Caco-2 (cell line): ENCODE measurements at places on chromosomes 2 and 18.

GRCh38 chr2:150167711-150168110, 319.8 kb downstream of the RND3 start:
- no peak for DNase-seq

GRCh38 chr2:238507836-238508235, 81.1 kb downstream of the ASB1 start:
- peak; percentile 3 for DNase-seq

DNA sequence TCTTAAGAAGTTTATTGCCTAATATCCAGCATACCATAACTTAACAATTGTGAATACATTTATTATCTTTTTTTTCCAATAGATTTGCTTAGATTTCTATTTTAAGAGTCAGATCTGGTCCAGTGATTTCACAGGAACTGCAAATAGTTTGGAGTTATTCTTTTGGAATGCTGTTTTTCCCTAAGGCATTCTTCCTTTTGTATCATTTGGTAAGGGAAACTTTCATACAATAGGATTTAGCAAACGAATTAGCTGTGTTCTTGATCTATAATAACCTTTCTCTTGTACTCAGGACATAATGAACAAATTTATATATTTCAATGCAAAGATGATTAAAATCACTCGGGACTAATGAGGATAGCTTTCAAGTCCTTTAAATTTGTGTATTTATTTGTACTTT, 201.6 kb downstream of the ERBB4 start:
- DNase-seq: no peak

DNA sequence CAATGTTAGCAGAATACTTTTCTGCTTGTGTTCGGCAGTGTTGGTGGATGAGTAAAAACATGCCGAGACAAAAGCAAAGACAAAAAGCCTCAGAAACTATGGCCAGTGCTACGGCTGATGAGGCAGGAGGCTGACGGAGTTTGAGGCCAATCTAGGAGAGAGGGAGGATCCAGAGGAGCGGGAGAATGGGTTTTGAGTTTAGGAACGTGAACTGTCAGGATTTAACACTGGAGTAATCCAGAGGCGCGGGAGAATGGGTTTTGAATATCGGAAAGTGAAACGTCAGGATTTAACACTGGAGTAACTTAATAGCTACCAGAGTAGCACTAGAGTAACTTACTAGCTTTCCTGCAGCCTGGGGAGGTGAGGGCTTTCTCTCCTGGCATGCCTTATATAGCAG, 37.4 kb downstream of the LYPD6B start:
- no peak for DNase-seq

- no peak for DNase-seq
These were observed 230.4 kb downstream of the KLHL29 start for GRCh38 chr2:23615216-23616020.
